Activated T-helper 2 cell treated with anti-CD3 and anti-CD28 coated beads, Interferon-gamma antibody, Interleukin-2, Interleukin-4, amounts not matched to agents 10 μg/mL and 5 μg/mL and 100 μg/mL, durations not matched to agents 14 hours and 24 hours and 36 hours (primary cell): ENCODE measurements at places on chromosomes 7 and 10. TPM values are rescaled to one million over a fixed set of nuclear protein-coding genes. Genes with fewer than 3 reads are reported as not detected.

TMEM196 gene
- total RNA-seq, result not detected in 2 replicates

MYOZ1 gene
- total RNA-seq, result not detected in 2 replicates

- no peak for DNase-seq
Measured at GRCh38 chr10:98748298-98748697, 301.6 kb upstream of the HPS1 start.

GRCh38 chr7:157637216-157637949 lies 300.6 kb downstream of the DNAJB6 start:
- no peak for DNase-seq

GRCh38 chr10:62548686-62549085 lies 174.5 kb downstream of the ZNF365 start:
- DNase-seq, result no peak

- no peak for DNase-seq
Measured at GRCh38 chr10:53702489-53702888, 929.9 kb upstream of the MBL2 start.

DNA sequence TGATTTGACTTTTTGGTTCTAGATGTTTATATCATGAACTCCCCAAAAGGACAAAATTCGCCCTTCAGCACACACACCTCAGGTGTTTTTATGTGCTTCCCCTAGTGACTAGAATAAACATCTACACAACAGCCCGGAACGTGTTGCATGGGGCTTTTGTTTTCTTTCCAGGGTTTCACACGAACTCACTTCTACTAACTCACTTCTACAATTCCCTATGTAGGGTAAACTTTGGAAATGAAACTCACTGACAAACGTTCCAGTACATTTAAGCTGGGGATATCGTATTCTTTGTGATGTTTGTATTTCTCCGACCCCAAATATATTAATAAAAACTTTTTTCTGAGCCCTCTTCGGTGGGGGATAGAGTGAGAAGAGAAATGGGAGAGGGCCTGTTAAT lies 1.4 kb downstream of the TRA2A start:
- DNase-seq, result peak; percentile 35

GRCh38 chr10:133444342-133445267 lies 9.1 kb upstream of the SCART1 start:
- no peak for DNase-seq

- DNase-seq, result no peak
Measured at GRCh38 chr10:26790221-26790995, 70.3 kb downstream of the ABI1 start.

DNA sequence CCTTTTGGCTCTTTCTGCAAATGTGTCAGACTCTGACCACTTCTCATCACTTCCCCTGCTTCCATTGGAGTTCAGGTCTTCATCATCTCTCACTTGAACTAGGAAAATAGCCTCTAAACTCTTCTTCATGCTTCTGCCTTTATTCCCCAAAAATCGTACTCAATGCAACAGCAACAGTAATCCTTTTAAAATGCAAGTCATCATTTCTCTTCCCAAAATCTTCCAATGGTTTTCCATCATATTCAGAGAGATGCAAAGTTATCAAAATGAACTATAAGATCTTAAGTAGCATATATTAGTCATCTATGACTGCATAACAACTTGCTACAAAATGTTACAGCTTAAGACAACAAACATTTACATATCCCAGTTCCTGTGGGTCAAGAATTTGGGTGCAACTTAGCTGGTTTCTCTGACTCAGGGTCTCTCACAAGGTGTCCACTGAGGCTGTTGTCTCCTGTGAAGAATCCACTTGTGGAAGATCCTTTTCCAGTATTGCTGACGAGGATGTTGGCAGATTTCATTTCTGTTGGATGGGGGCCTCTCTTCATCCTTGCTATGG lies 31.0 kb upstream of the ETV1 start:
- DNase-seq, result no peak

DNA sequence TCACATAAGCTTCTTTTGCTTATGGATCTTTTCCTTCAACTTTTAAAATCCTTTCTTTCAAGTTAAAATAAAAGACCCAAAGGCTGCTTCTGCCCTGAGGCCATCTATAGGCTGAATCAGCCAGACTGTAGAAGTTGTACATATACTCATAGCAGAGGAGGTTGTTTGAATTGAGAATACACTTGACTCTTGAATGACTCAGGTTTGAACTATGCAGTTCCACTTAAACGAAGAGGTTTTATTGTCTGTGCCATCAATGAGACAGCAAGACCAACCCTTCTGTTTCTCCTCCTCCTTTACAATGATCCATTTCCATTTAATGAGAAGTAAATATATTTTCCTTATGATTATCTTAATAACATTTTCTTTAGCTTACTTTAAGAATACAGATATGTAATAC lies 5.8 kb downstream of the ZNF365 start:
- no peak for DNase-seq
